ENCODE measurements at places on chromosomes 5 and 9. TPM values are rescaled to one million over a fixed set of nuclear protein-coding genes. Genes with fewer than 3 reads are reported as not detected.

GRCh38 chr9:615756-616155 lies 225.7 kb upstream of the DMRT1 start:
- DNase-seq = no peak

GRCh38 chr9:71987471-71988371 lies 72.7 kb downstream of the C9orf57 start:
- DNase-seq = no peak

GRCh38 chr5:122463221-122463620 lies 151.2 kb downstream of the SNCAIP start:
- DNase-seq = no peak

- DNase-seq = no peak
These were observed 10.7 kb downstream of the PBX3 start for GRCh38 chr9:125757834-125758233.

- no peak for DNase-seq
These were observed 1736.6 kb downstream of the EFNA5 start for GRCh38 chr5:105934171-105934570.

GRCh38 chr9:117821954-117822353 lies 117.8 kb downstream of the TLR4 start:
- DNase-seq = no peak

DNA sequence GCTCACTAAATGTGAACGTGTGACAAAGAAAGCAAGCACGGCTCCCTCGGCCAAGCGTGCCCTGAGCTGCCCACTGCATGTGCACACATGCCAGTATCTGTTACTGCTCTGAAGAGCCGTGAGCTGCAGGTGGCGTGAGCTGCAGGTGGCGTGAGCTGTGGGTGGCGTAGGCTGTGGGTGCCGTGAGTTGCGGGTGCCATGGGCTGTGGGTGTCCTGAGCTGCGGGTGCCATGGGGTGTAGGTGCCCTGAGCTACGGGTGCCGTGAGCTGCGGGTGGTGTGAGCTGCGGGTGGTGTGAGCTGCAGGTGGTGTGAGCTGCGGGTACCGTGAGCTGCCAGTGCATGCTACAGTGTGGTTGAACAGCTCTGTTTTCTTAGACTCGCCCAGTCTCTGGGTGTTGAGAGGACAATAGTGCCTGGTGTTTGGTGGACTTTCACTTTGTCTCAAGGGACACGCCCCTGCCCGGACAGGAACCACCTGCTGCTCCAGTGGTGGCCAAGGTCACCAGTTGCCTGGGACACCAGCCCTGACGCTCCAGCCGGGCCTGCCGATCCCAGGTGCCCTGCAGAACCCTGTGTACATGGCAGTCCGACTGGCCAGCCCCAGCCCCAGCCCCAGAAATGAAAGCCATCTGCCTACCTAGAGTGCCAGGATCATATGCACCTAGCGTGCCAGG lies 6.7 kb downstream of the CCDC187 start:
- peak; percentile 27 for DNase-seq

RNF183 gene
- not detected for total RNA-seq

ZBTB6 gene
- 17.1 TPM for total RNA-seq

SLC34A3 gene
- 0.62 TPM for total RNA-seq

IFNA2 gene
- not detected for total RNA-seq

Data from myocyte (in vitro differentiated cells).